ENCODE measurements at places on chromosomes 5 and 9.

DNA sequence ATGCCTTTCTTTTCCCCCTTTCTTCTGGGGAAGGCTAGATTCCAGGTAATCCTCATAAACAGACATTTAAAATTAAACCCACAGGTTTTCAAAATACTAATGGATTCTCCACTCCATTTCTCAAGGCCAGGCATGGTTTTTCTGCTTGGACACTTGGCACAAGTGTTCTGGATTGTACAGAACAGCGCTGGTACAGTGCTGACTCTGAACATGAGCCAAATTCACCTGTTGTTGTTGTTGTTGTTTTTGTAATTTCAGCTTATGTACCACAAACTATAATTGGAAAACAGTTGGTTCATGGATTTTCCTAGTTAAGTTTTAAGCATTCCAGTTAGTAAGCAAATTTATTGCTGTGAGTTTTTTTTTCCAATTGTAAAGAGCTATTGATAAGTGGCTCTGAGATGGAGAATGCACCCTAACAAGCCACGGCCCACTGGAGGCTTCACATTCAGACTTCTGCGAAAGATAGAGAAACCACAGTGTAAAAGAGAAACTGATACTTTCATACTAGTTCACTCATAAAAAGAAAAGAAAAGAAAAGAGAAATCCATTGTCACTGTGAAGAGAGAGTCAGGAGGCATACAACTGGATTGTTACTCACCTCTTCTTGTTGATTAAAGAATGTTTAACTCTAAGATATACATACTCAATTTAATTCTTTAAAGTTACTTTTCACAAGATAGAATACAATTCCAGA lies 16.2 kb upstream of the ITGA1 start:
- DNase-seq: no peak

DNA sequence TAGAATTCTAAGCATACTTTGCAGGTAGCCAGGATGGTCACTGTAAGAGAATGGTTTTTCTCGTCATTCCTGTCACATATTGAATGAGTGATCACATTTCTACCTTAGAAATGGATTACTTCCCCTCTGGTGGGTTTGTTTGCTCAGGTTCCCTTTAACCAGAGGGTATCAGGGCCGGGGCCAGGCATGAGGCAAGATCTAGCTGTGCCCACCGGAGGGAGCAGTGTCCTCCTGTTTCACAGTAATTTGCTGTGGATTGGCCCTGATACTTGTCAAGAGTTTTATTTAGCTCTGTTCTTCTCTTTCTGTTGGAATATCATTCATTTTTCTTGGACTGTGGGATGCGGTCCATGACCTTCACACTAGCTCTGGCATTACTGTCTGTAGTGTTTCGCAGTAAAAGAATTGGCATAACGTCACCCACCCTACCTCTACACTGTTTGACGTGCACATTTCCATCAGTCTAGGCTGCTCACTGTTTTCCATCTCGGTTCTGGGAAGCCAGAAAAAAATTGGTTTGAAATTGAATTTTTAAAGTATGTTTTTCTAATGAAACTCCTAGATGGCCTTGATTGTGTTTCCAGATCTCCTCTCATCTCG lies 42.4 kb upstream of the ZBED3 start:
- DNase-seq: peak; percentile 48

DNA sequence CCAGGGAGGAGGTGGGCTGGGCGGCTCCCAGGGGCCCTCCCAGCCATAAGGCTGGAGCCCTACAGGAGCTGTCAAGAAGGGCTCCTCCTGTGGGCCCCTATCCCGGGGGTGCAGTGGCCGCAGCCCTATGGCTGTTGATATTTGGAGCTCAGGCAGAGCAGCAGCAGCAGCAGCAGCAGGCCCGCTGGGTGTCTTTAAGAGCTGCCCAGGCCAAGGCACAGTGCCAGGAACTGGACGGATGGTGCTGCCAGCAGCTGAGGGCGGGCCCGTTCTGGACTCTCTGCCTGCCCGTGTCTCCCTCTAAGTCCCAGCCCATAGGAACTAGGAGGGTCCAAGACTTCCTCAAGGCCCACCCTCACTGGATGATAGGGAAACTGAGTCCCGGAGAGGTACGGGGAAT lies 3.6 kb downstream of the AK1 start:
- DNase-seq: peak; percentile 83

DNA sequence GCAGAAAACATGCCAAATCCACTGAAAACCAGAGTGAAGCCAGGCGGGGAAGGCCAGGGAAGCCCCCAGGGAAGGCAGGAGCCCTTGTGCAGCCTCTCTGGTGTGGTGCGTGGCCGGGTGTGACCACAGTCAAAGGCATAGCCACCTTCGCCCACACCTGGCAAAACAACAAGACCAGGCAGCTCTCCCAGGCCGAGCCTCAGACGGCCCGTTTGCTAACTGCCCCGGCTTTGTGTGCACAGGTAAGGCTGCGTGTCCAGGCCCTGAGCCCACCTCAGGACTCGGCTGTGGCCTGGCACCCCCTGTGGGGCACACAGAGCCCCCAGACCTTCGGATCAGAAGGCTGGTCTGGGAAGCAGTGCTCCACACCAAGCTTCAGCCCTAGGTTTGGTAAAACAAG lies 6.1 kb downstream of the TMEM250 start:
- no peak for DNase-seq

GRCh38 chr9:88818495-88819201 lies 172.6 kb upstream of the S1PR3 start:
- peak; percentile 67 for DNase-seq

DNA sequence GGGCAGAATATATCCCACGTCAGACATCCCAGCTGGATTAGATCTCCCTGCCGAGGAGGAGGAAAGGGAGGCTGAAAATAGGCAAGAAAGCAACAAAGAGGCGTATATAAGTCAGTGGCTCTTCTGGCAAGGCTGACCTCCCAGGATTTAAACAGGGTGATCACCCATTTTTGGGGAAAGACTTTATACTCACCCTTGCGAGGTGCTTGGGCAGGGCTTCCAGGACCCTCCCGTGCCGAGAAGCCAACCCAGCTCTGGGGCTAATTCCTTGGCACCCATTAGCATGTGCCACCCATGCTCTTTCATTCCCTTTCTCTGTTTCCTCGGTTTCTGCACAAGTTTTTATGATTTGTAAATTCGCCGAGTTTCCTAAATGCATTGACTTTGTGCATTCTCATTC lies 230.2 kb upstream of the IRX2 start:
- DNase-seq: no peak

DNA sequence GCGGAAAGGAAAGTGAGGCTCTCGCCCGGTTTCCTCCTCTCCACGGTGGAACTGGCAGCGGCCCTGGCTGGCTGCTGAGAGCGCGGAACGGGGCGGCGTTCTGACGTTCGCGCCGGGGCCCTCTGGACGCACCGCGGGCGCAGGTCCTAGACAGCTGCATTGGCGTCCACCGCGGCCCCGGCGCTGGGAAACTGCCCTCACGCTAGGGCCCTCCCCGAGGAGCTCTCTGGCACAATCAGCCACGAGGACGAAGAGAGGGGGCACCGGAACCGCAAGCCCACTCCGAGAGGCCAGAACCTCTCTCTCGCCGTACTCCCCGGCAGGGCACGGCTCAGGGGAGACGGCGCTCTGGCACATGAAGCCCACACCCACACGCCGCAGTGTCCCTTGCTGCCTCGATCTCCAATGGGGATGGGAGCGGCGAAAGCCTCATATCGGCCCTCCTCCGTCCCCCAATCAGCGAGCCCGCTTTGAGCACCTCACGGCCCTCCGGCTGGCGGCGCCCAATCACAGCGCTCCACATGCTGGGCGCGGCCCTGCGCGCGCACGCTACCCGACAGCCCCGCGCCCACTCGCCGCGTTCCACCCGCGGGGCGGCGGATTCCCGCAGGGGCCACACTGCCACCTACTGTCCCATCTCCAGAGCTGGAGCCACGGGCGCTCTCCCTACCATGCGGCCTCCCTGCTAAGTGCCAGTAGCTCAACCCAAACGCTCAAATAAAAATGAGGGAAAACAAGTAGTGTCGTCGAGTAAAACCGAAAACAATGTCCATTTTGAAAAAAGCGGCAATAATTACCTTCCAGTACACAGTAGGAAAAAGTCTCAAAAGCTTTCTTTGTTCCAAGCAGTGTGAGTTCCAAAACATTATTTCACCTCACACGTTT lies 11.8 kb downstream of the MRPS27 start:
- DNase-seq: peak; percentile 98

- no peak for DNase-seq
These were observed 103.3 kb downstream of the CWC27 start for GRCh38 chr5:64872044-64872443.

GRCh38 chr9:124769549-124770358 lies 1.4 kb downstream of the NR6A1 start:
- peak; percentile 26 for DNase-seq

DNA sequence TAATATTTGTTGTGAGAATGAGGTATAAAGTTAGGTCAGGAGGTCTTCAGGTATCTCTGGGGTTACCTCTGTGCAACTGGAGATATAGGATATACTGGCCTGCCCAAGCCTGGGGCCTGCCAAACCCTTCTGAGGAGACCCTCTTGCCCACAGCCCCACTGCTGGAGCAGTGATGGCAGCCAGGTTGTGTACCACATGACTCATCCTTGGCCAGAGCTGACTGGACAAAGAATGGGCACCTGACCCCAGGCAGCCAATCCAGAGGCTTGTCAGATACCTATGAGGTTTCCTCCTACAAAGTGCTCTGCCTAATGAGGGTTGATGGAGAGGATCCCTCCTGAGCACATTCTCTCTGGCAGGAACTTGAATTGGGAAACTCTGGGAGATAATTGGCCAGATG lies 56.1 kb upstream of the TBC1D2 start:
- DNase-seq: no peak

- no peak for DNase-seq
These were observed 10.6 kb downstream of the MYOZ3 start for GRCh38 chr5:150671509-150672236.

- no peak for DNase-seq
These were observed 35.6 kb downstream of the IRX2 start for GRCh38 chr5:2715856-2716255.

DNA sequence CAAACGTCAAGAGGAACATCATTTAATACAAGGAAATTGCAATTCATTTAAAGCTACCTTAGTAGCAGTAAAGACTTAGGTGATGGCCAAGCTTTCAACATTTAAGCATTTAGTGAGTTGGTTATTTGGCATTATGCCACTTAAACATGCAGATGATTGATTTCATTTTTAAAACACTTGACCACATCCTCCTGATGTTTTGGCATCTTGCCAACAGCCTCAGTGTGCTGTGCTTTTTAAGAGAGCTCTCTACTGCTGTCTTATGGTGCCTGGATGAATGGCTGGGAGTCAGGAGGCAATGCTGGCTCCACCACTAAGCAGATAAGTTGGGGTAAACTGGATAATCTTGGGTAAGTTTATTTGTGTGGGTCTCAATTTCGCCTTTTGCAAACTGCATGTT lies 364.5 kb downstream of the MAN2A1 start:
- DNase-seq: peak; percentile 45

DNA sequence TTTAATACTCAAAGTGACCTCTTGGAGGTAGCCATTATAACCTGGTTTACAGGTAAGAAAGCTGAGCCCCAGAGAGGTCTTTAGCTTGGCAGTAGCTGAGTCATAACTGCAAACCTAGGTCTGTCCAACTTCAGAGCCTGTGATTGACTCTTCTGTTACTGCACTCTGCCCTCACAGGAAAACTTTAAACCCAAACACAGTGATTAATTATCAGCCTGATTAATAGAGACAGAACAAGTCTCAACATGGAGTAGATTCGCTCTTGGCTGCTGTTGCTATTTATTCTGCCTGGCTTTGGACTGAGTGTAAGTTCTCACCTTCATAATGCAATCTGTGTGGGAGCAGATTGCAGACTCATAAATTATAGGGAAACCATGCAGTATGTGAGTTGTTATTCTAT lies 27.4 kb upstream of the TXN start:
- DNase-seq: no peak

DNA sequence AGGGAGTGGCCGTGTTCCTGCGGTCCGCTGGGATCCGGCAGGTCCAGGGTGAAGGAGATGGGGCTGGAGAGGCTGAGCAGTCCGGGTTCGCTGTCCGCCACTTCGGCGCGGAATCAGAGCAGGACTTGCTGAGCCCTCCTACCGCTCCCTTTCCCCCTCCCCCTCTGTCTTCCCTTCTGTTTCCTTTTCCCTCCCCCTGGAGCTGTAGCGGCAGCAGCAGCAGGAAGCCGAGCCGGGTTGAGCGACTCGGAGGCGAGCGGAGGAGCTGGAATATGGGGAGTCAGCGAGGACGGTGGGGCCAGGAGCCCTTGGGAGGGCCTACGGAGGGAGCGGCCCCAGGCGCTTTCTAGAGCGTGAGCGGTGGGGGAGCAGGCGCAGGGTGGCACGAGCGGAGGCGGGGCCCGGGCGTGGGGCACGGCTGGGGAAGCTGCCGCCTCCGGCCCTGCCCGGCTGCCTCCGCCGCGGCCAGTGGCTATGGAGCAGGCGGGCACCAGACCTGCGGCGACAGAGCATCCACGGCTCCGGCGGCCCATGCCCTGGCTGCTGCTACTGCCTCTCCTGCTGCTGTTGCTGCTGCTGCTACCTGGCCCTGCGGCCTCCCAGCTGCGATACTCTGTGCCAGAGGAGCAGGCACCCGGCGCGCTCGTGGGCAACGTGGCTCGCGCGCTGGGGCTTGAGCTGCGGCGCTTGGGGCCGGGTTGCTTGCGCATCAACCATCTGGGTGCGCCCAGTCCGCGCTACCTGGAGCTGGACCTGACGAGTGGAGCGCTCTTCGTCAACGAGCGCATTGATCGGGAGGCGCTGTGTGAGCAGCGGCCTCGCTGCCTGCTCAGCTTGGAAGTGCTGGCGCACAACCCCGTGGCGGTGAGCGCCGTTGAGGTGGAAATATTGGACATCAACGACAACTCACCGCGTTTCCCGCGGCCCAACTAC lies at the start of gene PCDHAC2:
Gene PCDHAC2 (plus strand): TSS at position 184 of the 933 bp plus-strand sequence. CDS start 291 bp downstream, at position 475.
- DNase-seq: peak; percentile 69

GRCh38 chr9:69874301-69875060 lies 53.9 kb downstream of the CFAP95 start:
- no peak for DNase-seq

DNA sequence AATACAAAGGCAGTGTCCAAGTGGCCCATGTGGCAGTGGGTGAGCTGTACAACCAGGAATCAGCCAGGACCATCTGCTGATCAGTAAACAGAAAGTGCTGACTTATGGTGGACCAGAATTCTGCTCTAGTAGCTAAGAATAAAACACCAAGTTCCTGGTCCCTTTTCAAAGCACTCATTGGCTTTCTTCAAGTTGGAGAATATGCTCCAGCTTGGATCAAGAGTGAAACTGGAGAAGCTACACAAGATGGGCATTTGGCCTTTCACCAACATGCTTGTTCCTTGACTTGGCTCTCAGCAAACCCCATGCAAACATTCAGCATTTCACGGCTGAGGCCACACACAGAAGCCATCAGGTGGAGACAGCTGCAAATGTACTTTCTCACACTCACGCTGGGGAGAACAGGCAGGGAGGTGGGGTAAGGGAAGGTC lies 32.1 kb downstream of the MARCHF3 start:
- peak; percentile 57 for DNase-seq

DNA sequence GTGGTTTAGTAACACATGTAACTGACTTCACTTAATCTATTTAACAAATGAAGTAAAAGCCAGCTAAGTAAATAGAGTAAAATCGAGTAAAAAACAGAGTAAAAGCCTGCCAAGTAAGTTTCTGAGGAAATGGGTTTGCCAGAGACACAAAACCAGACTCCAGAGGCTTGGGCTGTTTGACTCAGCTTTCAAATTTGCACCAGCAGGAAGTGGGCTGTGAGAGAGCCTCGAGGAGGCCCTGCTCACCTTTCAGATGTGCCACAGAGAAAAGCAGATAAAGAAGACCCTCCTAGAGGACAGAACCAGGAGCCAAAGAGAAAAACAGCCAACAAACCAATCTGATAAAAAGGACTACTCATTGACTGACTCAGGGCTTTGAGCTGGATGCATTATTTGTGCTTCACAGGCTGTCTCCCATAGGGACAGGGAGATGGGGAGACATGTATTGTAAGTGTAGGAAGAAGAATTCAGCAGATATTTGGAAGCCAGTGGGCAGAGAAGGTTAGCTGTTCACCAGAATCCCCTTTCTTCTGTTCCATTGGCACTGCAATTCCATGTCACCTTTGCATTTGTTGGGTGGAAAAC lies 14.4 kb upstream of the AMACR start:
- DNase-seq: peak; percentile 28
